Activated T-cell treated with anti-CD3 and anti-CD28 coated beads, Interleukin-2, amount 50 U/mL, for 48 hours (primary cell): ENCODE measurements at places on chromosomes 1 and 21.

DNA sequence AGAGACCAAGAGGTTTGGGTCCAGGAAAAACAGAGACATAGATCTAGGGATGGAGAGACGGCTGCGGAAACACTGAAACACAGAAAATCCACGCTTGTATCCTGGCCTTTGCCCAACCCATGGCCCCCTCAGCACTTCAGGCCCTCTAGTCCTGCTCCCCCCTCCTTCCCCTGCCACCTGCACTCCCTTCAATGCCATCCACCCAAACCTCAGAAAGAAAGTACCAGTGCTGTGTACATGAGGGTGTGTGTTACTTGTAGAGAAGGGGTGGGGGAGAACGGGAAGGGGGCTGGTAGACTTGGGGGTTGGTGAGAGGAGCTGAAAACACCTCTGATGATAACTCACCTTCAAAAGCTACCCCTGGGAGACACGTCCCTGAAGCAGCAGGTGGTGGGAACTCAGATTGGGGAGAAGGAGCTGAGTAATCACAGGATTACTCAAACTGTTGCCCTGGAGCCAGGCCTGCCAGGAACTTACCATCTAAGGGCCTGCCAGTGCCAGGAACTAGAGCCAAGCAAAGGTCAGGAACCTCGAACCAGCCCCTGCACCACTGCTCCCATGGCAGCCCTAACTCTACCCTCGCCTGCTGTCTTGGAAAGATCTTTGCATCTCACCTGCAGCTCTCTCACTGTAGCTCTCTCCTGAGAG, 11.5 kb downstream of the RORC start:
- no peak for DNase-seq

DNA sequence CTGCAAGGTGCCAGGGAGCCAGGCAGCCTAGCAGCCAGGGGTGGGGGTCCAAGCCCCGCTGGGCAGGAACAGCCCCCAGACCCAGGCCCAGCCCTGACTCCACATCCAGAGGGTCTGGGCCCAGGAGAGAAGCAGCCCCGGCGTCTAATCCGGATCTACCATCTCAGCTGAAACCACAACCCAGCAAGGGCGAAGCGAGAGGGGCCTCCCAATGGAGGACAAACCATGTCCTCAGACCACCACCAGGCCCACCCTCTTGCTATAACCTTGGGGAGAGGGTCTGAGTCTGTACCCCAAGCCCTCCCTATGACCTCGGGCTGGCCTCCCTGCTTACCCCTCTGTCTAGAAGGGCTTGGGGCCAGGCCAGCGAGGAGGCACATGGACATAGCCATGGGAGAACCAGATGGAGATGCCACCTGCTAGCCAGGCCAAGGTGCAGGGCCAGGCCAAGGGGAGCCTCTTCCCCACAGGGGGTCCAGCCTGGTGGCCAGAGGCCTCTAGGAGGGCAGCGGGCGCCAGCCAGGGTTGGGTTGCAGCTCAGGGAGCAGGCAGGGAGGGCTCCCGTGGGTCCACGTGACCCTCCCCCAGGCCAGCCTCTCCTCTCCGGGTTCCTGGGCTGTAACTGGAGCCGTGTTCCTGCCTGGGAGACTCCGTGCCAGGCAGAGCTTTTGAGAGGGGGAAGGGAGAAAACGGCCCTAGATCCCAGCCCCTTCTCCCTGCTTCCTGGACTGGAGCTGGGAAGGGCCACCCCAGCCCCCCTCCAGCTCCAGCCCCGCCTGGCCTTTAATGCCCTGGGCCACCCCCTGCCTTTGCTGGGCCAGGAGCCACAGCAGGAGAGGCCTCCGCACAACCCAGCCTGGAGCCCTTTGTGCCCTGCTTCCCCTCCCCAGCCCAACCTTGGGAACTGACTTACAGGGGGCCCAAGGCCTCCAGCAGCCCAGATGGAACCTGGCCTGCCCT, 2.5 kb downstream of the WNT9A start:
- no peak for DNase-seq

- peak; percentile 55 for DNase-seq
Observed at GRCh38 chr1:19651141-19651737, 7.1 kb downstream of the NBL1 start.

GRCh38 chr1:78996791-78997190, 9.7 kb downstream of the ADGRL4 start:
- DNase-seq: no peak

DNA sequence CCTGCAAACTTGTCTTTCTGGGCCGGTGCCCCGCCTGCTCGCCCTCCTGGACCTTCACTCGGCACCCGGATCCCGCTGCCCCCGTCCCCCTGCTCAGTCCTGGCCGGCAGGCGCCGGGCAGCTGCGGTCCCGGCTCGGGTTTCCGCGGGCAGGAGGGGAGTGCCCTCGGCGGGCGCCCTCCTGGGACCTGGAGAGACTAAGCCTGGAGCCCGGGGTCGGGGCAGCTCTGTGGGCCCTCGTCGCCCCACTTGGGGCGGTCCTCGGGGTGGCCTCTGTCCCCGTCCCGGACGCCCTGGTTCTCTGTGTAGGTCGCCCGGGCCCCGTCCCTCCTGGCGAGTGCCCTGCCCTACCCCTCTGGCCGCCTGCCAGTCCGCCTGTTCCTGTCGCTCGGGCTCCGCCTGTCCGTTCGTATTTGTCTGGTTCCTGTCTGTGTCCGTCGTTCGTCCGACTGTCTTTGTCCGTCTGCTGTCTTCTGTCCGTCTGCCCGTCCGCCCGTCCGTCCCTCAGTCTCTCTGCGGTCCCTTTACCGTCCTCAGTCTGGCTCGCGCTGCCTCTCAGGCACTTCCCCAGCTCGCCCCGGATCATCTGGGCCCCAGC, 490 bp downstream of the SERINC2 start:
- DNase-seq: peak; percentile 47

GRCh38 chr21:24955275-24955961, 651.9 kb downstream of the MRPL39 start:
- no peak for DNase-seq

GRCh38 chr1:111571987-111572386, 47.6 kb upstream of the RAP1A start:
- no peak for DNase-seq

DNA sequence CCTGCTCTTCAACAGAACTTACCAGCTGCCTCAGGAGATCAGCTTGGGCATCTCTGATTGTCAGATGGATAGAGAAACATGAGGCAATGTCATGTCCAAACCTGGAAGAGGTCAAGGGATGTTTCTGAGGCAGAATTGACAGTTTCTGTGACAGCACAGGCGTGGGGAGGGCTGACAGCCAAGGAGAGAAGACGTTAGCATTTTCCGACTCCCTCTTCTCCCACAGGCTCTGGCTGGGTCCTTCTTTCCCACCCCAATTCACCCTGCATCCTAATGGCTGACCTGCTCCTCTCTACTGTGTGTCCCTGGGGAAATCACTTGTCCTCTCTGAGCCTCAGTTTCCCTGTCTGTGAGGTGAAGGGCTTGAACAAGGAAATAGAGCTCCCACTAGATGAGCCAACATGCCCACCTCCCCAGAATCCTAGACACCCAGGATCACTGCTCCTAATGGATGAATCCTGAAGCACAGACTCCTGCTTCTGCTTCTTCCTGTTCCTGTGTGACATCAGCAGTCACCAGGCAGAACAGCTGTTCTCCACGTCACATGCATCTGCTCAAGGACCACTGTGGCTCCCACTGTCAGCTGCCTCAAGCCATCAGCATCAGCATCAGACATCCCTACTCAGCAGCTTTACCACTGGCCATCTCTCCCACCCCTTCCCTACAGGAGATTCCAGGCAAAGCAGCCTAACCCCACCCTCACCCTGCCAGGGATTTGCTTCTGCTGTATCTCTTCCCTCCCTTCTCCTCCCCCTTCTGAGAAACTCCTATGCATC, 408.0 kb downstream of the MATN1 start:
- DNase-seq: no peak
